ENCODE measurements at places on chromosomes 2 and 18. TPM values are rescaled to one million over a fixed set of nuclear protein-coding genes. Genes with fewer than 3 reads are reported as not detected.

FRZB gene
- total RNA-seq = not detected

DNA sequence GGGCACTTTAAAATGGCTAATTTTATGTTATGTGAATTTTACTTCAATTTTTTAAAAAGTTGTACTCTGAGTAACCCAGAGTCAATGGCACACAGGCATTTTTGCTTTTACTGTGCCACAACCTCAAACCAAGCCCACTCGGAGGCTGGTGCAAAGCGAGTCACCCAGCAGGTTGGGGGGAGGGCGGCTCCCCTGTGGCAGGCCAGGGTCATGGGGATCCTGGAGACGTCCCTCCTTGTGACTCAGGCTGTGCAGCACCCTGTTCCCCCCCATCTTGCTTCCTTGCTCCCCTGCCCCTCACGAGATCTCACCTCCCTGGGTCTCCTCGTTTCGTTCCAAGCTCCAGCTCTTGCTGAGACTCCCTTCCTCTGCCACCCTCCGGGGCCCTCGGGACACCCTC is 58.6 kb downstream of the POMC start:
- peak; percentile 22 for DNase-seq

- DNase-seq = peak; percentile 98
Observed at GRCh38 chr2:70190418-70191243, at the start of gene C2orf42. TSS of gene C2orf42 (minus strand) at chr2:70191019. CDS start at chr2:70181985, 9,034 bp downstream.

DNA sequence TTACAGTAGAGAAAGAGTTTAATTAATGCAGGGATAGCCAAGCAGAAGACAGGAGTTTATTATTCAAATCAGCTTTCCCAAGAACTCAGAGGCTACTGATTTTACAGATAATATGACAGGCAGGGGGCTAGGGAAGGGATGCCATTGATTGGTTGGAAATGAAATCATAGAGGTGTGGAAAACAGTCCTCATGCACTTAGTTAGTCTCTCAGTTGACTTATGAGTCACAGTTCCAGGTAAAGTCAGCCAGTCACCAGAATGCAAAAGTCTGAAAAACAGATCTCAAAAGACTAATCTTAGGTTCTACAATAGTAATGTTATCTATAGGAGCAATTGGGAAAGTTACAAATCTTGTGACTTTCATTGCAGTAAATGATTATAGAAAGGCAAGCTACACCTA is 676.4 kb upstream of the CHAC2 start:
- no peak for DNase-seq

DNA sequence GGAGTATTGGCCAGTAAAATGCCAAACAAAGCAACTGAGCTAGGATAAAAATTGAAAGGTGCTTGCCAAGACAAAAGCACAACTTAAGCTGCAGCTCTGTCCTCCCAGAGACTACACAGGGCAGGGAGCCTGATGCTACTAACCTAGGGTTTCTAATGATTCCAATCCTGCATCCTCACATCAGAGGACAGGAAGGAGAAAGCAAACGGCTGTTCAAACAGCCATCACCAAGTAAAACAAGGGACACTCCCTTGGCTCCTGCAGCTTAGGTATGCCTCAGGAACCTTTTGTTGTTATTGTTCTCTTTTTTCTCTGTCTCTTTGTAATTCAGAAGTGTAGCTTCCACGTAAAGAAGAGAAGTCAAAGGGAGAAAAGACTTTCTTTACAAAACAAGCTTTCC is 99.5 kb downstream of the TCF4 start:
- DNase-seq = no peak

PSMD14 gene
- total RNA-seq = 89.8 TPM

DNA sequence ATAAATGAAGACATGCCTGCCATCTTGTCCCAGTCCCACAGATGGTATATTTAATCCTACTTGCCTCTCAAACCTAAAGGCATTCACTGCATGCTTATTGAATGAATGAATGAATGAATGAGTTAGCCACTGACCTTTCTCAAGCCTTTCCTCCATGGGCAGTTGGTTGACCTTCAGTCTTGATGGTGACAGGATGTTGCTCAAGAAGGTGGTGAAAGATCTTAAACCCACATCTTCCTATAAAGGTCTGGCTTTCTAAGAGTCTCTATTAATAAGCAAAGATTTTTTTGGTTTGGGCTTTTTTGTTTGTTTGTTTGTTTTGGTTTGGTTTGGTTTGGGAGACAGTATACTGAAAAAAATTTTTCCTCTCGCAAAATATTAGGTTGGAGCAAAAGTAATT is 41.7 kb downstream of the KIAA2012 start:
- DNase-seq = no peak

GRCh38 chr2:234725528-234726264 is 226.1 kb upstream of the SH3BP4 start:
- DNase-seq = no peak

DNA sequence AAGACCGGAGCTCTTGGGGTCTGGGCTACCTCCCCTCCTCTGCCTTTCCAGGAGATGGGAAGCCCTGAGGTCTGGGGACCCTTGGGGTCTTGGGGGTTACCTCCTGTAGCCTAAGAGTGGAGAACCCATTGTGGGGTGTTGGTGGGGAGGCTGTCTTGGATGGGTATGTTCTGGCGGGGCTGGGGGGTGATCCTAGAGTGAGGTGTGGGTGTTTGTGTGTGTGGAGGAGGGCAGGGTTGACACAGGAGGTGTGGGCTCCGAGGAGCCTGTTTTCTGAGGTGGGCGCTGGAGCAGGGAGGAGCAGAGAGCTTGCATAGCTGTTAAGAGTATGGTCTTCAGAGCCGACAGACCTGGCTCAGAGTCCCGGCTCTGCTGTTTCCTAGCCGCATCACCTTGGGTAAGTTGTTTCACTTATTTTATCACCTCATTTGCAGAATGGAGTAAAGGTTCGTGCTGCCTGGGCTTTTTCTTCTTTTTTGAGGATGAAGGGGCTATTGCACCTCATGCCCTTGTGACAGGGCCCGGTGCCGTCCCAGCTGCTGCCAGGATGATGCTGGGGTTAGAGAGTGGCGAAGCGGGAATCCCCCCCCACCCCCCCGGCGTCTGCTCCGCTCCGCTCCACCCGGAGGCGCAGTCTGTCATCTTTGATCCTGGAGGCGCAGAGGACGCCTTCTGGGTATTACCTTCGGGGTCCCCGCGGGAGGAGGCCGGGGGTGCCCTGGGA is 17.2 kb downstream of the TET3 start:
- no peak for DNase-seq

RGPD3 gene
- total RNA-seq = 0.31 TPM

MC2R gene
- total RNA-seq = not detected

CCDC85A gene
- not detected for total RNA-seq

UGT1A10 gene
- not detected for total RNA-seq

DNA sequence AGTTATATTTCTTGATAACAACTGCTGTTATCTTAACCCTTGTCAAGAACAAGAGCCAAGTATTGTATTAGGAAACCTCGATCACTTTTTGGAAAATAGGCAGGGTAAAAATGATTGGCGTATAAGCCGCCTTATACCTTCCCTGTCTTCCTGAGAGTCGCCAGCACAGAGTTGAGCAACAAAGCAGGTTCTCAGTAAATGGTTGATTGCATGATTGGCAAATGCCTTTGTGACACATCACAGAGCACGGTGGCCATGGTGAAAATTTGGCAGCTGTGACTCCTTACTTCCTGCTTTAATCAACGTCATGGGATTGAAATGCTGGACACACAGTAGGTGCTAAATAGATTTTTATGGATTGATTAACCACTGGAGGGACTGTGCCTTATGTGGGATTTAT is 3.9 kb upstream of the KLHL29 start:
- peak; percentile 49 for DNase-seq

C1GALT1C1L gene
- not detected for total RNA-seq

DNA sequence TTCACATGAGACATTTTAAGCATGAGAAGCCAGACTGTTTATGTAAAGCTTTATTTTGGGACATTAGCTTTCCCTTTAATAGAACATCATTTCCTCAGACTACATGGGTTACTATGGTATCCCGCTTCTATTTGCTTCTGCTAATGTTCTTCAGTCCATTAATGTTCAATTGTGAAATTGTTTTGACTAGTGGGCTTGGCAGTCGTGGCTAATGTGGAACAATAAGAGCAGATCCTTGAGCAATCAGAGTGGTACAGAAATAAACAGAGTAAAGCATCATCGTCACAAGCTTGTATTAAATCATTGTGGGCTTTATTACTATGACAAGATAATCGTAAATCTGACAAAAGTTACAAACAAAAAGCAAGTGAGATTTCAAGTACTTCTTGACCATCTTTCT is 60.2 kb downstream of the PDE1A start:
- no peak for DNase-seq

- no peak for DNase-seq
Observed at GRCh38 chr2:183024339-183025095, 13.7 kb downstream of the NCKAP1 start.

GALNT3 gene
- 3.2 TPM for total RNA-seq

DNA sequence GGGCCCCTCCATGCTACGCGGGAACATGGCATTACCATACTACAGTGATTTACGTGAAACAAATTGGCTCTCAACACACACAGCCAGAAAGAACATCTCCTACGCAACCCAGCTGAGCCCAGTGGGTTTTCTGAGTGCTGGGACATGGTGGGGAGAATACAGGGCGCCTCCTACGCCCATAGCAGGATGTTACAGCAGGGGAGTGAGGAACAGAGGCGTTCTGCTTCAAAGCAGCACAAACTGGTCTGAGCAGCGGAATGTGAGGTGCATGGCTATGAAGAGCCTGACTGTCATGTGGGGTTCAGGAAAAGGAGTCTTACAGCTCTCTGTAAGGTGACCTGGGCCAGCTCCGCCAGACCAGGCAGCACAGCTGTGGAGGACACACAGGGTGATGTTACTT is 108.6 kb upstream of the REV1 start:
- no peak for DNase-seq

DNA sequence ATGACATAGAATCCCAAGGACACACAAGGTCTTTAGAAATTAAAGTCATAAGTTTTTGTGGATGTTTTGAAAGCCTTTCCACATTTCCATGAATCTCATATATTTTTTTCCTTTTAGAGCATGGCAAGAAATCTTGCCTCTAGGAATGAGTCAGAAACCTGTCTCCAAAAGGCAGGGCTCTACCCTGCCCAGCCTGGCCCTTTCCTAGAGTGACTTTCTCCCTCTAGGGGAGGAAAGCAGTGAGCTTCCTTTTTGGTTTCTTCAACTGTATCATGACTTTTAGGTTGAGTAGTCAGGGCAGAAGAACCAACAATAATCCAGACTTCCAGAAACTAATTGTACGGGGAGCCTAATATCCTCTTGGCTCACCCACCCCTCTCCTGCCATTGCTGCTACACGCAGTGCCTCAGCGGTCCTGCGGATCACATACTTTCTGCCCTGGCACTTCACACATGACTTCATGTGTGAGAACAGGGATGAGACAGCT is 300.3 kb downstream of the AGPS start:
- no peak for DNase-seq

GRCh38 chr2:8391126-8391525 is 290.7 kb upstream of the ID2 start:
- DNase-seq = no peak

FABP1 gene
- total RNA-seq = not detected

- DNase-seq = no peak
Observed at GRCh38 chr2:216064014-216064630, 17.5 kb downstream of the PECR start.

- no peak for DNase-seq
Observed at GRCh38 chr2:169080250-169081069, 11.1 kb downstream of the DHRS9 start.

CEBPZ gene
- total RNA-seq = 74.6 TPM

DNA sequence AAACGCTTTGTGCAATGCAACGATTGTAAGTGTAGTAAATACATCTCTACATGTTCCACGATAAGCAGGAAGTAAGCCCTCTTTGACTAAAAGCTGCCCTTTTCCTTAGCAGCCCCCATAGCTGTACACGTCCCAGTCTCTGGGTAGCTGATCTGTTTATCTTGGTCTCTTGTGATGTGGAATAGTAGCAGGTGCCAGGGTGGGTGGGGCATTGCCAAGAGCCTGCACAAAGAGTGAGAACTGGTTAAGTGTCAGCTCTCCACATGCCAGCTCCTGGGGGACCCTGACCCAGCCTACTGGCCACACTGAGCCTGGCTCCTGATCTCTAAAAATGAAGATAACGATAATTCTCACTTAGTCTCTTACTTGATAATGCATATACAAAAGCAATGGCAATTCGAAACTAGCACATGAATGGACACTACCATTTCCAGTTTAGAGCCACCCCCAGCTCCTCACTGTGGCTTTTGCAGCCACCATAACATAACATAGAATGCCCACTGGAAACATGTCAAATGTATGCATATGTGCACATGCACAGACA is 92.3 kb downstream of the MYT1L start:
- DNase-seq = no peak

- DNase-seq = no peak
Observed at GRCh38 chr18:36595818-36596215, 233.0 kb downstream of the TPGS2 start.

GRCh38 chr2:63408530-63408929 is 179.7 kb downstream of the WDPCP start:
- DNase-seq = no peak

DNA sequence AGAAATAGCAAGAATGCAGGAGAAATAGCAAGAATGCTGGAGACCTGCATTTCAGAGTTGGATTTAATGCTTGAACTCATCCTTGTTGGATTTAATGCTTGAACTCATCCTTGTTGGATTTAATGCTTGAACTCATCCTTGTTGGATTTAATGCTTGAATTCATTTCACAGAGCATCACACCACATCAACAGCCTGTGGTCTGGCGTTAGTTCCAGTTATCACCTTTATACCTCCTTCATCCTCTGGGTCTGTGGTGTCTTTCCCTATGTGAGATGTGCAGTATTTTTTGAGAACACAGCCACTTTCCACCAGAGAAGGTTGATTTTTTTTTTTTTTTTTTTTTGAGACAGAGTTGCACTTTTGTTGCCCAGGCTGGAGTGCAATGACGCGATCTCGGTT is 546.4 kb upstream of the SOX11 start:
- DNase-seq = no peak

DNA sequence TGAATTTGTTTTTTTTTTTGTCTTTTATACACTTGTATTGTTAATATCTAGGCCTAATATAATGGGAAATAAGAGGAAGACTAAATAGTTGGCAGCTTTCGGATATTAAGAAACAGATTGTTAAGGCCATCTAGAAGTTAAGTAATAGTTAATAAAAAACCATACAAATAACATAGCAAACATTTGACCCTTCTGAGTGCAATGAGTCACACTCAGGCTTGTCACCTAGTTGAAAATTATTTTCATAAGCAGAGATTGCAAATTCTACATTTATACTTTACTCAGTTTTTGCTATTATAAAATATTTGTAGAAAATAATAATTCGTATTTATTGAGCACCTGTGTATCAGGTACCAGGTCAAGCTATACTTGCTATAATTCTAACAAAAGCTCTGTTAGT is 2.4 kb downstream of the NUP35 start:
- DNase-seq = no peak

TLX2 gene
- total RNA-seq = 0.94 TPM
